Aorta (tissue), 5 donors: ENCODE measurements at places on chromosomes 2 and 18. TPM values are rescaled to one million over a fixed set of nuclear protein-coding genes. Genes with fewer than 3 reads are reported as not detected.

DNA sequence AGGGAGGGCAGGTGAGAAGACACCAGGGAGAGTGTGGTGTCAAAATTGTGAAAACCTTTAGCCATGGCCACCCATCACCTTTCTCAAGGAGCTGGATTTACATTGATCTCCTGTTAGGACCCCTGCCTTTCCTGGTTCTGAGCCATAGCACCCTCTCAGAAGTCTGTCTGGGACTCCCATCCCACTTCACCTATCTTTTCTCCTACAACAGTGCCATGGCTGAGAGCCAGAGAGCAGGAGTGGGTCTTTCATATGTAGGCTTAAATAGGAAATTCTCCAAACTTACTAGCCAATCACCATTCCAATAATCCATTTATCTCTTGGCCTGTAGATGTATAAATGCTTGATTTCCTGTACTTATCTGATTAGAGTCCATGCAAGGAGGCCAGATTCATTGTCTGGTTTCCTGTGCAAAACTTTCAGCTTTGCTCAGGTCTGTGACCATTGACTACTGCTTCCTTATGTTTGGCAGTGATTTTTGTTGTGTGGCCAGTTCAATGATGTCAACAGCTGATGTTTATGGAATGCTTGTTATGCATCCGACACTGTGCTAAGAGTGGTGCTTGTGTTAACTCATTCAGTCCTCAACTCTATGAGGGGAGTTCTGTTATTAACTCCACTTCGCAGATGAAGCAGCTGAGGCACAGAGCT lies 57.6 kb upstream of the IGFBP5 start:
- DNase-seq = no peak

DNA sequence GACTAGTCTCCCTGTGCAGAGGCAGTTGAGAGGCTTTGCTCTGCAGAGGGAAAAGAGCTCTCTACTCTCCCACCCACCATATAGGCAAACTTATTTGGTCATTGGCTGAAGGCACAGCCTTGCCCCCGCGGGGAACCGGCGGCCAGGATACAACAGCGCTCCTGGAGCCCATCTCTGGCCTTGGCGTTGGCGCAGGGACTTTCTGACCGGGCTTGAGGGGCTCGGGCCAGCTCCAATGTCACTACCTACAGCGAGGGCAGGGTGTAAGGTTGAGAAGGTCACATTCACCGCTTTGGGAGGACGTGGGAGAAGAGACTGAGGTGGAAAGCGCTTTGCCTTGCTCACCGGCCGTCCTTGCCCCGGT lies 2.2 kb downstream of the ONECUT2 start:
- no peak for DNase-seq

Gene RNF25
- 24.0 TPM for total RNA-seq

DNA sequence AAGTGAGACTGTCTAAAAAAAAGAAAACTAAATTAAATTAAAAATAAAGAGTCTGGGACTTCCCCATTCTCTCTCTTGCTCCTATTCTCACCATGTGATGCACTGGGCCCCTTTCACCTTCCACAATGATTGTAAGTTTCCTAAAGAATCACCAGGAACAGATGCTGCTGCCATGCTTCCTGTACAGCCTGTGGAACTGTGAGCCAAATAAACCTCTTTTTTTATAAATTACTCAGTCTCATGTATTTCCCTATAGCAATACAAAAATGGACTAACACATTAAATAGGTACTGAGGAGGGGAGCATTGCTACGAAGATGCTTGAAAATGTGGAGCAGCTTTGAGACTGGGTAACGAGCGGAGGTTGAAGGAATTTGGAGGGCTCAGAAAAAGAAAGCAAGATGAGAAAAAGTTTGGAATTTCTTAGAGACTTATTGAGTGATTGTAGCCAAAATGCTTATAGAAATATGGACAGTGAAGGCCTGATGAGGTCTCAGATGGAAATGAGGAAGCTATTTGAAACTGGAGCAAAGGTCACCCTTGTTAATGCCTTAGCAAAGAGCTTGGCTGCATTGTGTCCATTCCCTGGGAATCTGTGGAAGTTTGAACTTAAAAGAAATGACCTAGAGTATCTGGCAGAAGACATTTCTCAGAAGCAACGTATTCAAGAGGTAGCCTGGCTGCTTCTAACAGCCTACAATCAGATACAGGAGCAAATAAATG lies 128.7 kb downstream of the EIPR1 start:
- no peak for DNase-seq

Gene LNPK
- total RNA-seq = 34.2 TPM

Gene ASAP2
- total RNA-seq = 55.2 TPM

Gene MAP3K20
- 82.9 TPM for total RNA-seq
